Stimulated activated CD4-positive, alpha-beta T cell treated with anti-CD3 and anti-CD28 coated beads, Interleukin-4, amount 100 ng/mL, for 48 hours (primary cell): ENCODE measurements at places on chromosomes 16 and 17.

GRCh38 chr16:68244481-68244902 lies 681 bp upstream of the PLA2G15 start:
- DNase-seq: no peak

DNA sequence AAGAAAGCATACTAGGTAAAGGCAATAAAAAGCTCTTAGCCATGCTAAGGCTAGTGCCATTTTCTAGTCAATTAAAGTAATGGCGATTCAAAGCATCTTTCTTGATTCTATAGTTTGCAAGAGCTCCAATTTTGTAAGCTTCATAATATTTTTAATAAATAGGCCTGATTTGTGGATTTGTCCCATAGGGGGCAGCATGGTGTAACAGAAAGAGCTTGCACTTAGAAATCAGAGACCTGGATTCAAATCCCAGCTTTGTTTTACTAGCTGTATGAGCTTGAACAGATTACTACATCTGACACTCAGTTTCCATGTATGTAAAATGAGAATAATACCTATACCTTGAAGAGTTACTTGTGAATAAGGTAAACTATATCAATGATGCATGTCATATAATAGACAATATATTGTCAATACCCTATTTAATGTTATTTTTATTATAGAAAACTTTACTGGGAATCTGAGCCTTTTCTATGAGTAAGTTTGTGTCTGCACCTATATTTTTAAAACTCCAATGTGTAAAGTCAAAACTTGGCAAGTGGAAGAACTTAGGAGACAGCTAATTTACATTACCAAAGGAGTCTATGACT lies 93.6 kb upstream of the NOG start:
- DNase-seq: peak; percentile 11

DNA sequence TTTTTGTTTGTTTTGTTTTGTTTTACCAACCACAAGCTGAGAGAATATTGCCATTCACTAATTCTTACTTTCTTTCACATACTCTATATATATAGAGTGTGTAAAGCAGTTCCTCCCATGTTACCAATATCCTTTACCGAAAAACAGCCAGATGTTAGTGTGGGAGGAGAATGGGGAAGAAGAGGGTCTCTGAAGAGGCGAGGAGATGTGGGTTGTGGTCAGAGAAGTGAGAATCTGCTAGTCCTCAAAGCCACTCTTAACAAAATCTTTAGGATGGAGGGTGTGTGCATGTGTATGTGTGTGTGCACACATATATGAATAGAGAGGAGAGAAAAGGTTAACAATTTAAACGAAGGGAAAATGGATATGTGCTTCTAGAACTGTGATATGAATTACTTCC lies 80.6 kb downstream of the TUBD1 start:
- no peak for DNase-seq

- no peak for DNase-seq
Observed at GRCh38 chr17:32931686-32932085, 3.7 kb downstream of the TMEM98 start.

- no peak for DNase-seq
Observed at GRCh38 chr17:61235001-61235826, 164.4 kb upstream of the TBX2 start.

DNA sequence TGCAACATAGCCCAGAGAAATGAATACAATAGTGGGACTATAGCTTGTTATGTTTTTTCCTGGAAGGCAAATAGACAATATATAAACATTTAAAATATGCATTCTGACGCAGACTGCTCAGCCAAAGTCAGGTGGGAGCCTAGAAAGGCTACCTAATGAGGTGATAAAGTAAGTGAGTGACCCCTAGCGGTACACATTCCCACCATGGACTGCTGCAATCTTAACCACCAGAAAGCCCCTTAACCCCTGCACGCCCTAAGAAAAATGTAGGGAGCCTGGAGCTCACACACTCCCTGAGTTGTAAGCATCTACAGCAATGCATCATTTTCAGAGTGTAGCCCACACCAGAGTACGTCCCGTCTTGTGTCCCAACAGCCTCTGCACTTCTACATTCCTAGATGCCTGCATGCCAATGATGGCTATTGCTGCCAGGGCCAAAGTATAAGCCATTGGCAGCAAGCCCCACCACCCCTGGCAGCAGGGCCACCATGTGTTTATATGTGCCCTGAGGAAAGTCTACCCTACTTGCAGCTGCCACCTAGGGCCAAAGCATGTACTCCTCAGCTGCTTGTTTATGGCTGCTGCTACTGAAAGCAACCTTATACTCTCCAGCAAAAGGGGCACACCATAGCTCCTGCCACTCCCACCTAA lies 127.6 kb downstream of the KIF2B start:
- no peak for DNase-seq
